ENCODE measurements at places on chromosomes 2 and 18.

GRCh38 chr2:189362283-189362682 is 79.0 kb upstream of the WDR75 start:
- DNase-seq = no peak

DNA sequence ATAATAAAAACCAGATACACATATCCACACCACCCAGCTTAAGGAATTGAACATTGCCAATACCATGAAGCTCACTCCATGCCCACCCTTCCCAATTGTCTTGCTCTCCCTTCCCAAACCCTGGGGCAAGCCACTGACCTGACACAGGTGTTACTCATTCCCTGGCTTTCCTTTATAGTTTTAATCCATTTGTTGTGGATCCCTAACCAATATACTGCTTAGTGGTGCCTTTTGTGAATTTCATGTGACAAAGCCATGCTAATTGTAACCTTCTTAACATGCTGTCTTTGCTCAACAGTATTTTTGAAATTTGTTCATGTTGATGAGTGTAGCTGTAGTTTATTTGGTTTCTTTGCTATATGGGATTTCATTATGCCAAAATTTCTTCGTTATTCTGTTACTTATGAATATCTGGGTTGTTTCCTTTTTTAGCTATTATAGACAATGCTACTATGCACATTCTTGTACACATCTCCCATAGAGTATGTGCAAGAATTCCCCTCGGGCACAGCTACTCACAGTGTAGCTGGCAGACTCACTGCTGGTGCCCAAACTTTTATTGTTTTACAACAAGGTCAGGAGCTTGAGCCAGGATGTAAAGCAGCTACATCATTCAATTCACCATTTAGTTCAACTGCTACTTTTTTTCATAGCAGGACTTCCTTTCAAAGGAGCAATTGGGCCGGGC is 90.8 kb upstream of the ATL2 start:
- no peak for DNase-seq

- DNase-seq = no peak
Measured at GRCh38 chr2:236847538-236848263, 238.0 kb upstream of the COPS8 start.

- no peak for DNase-seq
Measured at GRCh38 chr18:55001394-55002024, 42.2 kb upstream of the CCDC68 start.

DNA sequence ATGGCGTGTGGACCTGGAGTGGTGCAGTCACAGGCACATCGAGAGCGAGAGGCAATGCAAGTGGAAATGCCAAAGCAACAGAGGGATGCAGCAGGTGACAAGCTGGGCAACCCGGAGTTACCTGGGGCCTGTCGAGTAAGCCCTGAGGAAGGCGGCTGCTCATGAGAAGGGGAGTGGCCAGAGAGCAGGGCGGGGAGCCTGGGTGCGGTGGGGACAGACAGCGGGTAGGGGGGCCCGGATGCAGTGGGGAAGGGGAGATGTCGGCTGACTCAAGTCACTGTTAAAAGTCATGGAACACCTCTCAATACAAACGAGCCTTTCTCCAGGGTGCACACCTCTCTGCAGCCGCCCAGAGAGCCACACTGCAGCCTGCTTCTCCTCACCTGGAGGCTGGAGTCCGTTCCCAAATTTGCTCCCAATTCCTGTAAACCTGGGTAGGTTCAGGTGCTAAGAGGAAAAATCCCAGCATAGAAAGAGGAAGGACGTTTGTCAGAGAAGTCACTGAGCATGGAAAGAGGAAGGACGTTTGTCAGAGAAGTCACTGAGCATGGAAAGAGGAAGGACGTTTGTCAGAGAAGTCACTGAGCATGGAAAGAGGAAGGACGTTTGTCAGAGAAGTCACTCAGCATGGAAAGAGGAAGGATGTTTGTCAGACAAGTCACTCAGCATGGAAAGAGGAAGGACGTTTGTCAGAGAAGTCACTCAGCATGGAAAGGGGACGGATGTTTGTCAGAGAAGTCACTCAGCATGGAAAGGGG is 71.7 kb upstream of the TWIST2 start:
- peak; percentile 8 for DNase-seq
